ENCODE measurements at places on chromosomes 12 and 14.

DNA sequence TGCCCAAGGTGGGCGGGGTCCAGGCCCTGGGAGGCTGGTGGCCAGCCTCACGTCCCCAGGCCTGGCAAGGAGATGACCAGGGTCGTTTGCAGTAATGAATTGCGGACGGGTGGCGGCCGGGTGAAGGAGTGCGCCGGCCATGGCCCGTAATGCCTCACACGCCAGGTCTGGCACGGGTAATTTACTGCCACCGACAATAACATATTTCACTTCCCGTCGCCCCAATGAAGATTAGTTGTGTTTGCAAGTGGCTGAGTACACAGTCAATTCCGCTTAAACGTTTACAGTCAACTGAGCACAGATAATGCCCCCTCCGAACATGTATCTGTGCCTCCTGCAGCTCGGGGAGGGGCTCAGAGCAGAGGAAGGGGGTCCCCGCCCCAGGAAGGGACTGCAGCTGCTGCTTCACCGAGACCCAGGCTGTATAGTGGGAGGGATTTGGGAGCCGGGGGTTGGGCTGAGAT, 48.3 kb downstream of the MVK start:
- peak; percentile 53 for DNase-seq

DNA sequence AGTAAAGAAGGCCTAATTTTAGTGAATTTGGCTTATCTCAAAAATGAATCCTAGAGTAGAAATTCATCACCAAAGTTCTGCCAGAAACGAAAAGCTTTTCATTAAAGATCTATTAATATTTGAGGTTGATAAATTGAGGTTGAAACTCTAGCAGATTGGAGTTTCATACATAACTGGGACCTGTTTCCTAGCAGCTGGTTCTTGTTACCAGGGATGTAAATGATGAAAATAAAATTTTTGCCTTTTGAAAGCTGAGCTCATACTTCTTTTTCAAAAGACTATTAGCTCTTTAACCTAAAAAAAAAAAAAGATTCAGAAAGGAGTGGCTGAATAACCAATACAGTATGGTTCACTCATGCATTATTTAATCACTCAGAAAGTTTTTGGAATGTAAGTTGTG, 98.3 kb downstream of the PTGER2 start:
- no peak for DNase-seq

GRCh38 chr12:88142610-88142991, 494 bp downstream of the TMTC3 start:
- no peak for DNase-seq

- DNase-seq, result no peak
Measured at GRCh38 chr14:42057111-42057510, 450.4 kb downstream of the LRFN5 start.

DNA sequence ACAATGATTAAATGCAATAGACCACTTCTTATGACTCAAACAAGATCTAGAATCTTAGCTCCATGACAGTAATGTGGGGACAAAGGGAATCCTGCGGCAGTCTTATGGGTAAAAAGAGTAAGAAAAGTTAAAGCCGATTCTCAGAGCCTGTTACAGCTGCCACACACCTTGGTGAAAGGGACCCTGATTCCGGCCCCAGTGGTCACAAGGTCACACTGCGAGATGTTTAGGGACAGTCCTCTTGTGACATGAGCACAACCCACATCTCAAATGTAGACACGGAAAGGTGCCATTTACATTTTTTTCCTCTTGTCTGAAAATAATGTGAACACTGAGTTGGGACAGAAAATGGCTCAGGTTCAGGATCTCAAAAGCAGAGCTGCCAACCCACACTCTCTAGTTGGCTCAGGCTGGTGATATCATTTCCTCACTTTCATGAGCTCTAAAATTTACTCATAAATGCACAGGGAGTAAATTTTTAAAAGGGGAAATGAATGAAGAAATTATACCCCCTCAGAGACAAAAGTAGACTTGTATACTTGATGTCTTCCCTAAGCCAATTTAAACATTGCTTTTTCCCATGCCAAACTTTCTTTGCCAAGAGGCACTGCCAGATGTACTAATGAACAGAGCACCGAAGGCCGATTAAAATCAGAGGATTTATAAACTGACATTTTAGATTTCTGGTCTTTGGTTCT, 113.1 kb upstream of the OVCH1 start:
- DNase-seq, result no peak

- DNase-seq, result no peak
Measured at GRCh38 chr14:60758885-60759284, 24.3 kb downstream of the MNAT1 start.

DNA sequence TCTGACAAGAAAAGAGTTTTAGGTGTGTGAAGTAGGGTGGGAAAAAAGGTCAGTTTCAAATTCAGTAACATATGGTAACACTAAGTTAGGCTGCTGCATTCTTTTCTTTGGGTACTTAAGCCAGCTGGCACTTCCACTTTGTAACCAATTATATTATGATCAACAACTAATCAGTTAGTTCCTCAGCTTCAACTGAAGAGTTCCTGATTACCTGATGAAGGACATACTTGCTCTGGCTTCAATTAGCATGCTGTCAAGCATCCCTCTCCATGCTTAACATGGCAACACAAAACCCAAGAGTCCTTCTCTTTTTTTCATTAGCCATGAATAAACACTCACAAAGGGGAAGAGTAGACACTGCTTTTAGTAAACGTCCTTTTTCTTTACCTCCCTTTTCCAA, 6.8 kb upstream of the KANSL2 start:
- DNase-seq, result no peak

DNA sequence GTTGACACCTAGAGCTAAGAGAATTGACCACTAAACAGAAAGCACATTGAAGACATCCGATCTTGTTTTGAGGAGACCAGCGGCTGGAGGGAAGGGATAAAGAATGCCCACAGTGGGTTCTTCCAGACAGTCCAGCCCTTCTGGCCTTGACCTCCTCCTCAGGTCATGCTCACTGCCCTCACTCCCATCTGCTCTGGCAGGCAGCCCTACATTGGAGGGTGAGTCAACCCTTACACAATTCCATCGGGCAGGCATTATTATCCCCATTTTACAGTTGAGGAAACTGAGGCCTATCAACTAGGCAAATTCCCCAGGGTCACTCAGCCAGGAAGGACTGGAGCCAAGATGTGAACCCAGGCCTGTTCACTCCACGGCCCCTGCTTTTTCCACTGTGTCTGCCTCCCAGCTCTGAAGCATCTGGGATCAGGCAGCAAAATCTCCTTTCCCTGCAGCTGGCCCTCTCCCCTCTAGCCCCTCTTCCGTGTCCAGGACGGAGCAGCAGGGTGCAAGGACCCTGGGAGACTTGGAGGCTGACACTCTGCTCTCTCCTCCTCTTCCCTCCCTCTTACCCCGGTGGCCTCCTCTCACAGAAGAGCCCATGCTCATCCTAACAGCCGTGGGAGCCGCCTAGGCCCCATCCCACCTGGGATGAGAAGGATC, 5.3 kb downstream of the SCNN1A start:
- no peak for DNase-seq

DNA sequence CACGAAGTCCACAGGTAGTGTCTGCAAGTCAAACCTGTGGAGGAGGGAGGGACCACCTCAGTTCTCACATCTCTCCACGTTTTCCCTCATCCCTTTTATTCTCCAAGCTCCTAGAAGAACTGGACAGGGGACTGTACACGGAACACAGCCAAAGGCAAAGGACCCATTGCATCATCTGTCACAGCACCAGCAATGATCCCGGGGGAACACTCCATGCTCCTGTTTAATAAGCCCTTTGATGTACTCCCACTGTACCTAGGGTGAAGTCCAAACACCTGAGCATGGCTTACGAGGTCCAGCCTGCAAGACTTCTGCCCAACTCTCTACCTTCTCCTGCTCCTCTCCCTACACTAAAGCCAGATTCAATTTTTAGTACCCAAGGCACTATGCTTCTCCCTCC, 26.5 kb downstream of the PRPF40B start:
- DNase-seq, result no peak

GRCh38 chr12:26056335-26056734, 68.5 kb downstream of the BHLHE41 start:
- DNase-seq, result no peak

- no peak for DNase-seq
Measured at GRCh38 chr14:78363008-78363407, 192.8 kb downstream of the NRXN3 start.

DNA sequence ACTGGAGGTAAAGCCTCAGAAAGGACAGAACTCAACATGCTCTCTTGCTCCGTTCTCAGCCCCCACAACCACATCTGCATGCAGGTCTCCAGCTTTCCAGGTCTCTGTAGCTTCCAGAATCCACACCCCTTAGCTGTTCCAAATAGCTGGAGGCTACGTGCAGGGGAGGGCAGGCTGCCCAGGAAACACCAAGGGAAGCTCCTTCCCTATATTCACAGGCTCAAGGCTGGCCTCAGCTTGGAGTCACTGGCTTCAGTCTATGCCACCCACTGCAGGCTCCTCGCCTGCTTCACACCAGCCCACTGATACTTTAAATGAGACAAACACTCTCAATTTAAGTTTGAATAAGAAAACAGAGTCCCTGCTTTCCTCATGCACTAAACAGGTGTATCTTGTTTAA, 73.3 kb downstream of the ASCL4 start:
- no peak for DNase-seq

- DNase-seq, result no peak
Measured at GRCh38 chr12:14695715-14696141, 671 bp downstream of the GUCY2C start.

- DNase-seq, result no peak
Measured at GRCh38 chr12:94615260-94616181, 34.8 kb downstream of the TMCC3 start.

DNA sequence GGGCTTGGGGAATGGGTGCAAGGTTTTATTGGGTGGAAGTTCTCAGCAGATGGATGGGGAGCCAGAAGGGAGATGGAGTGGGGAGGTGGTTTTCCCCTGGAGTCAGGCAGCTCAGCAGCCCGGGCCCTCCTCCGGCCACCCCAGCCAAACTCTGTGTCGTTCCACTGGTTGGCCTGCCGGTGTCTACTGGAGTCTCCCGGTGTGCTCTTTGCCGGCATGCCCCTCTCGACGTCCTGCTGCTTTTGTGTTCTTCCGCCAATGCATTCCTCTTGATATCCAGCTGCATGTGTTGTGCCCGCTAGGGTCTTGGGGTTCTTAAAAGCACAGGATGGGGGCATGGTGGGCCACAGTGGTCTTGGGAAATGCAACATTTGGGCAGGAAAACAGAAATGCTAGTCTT, 72.8 kb downstream of the SEC23A start:
- DNase-seq, result no peak

- peak; percentile 5 for DNase-seq
Measured at GRCh38 chr14:81219759-81220579, 790 bp downstream of the GTF2A1 start.

GRCh38 chr12:50050119-50050385, 7.3 kb upstream of the ASIC1 start:
- DNase-seq, result no peak

DNA sequence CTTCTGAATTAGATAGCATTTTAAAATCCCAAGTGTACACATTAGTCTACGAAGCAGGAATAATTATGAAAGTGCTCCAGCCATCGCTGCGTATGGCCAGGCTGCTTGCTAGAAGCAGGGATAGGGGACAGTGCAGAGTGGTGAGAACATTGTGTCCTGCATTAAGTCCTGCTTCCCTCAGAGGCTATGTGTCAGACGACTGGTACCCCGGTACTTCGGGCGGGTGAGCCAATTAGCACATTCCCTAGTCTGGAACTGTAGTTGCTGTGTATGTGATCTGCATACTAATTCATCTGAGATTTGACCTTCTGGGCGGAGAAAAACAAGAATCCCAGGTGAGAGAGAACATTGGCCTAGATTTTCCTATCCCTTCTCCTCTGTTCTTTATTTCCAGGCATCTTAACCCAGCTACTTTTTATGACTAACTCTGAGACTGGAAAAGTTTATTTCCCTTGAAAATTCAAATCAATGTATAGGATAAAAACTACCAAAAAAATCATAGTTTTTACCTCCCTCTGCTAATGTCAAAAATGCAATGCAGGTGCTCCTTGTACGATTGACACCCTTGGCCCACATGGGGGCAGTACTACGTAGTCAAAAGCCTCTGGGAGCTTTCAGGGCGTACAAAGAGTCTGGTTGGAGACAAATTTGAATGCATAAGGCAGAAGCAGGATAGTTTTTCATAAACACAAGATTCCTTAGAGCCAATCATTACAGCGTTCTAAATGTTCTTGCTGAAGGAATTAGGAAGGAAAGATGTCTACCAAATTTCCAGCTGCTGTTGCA, 764.3 kb downstream of the NOVA1 start:
- peak; percentile 34 for DNase-seq

DNA sequence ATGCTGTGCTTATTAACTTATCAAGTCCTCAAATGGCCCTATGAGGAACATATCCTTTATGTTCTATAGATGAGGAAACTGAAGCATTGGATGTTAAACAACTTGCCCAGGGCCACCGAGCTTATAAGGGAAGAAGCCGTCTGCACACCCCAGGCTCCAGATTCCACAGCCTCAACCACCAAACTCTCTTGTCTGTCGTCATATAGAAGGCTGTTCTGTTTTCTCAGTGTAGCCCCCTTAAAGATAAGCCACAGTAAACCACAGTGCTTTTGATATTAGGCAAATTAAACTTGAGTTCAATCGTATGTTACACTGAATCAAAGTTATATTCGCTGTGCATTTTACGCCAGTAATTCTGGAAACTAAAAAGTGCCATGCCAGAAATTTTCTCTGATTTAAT, 116.7 kb downstream of the PRKCH start:
- no peak for DNase-seq

DNA sequence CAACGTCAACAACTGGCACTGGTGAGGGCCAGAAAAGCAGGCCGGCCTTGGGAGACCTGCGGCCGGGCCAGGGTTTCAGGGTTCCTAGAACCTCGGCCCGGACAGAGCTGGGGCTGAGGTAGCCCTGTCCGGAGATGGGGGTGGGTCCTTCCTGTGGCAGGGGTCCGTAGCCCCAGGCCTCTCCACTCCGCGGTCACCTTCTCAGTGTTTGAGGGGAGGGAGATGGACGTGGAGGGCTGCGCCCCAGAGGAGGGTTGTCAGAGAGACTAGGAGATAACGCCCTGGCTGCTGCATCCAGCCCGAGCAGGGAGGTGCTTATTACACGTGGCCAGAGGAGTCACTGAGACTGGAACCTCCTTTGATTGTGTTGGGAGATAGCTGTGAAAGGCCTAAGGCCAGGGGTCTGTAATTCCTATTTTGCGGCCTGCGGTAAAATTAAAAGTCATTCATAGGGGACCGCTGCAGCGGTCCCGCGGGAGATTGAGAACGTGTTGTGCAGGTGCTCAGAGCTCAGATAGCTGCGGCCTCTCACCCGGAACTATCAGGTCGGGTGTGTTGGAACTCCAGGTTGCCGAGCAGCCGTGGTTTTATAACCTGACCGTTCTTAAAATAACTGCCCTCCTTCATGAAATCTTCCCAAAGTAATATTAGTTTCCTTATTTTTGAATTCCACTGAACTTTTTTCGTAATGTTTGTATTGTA, 507 bp downstream of the AHSA1 start:
- peak; percentile 20 for DNase-seq
